NCI-H82 (cell line): ENCODE measurements at places on chromosomes 12 and 14.

GRCh38 chr12:4281173-4281654 lies 7.7 kb downstream of the CCND2 start:
- no peak for DNase-seq

DNA sequence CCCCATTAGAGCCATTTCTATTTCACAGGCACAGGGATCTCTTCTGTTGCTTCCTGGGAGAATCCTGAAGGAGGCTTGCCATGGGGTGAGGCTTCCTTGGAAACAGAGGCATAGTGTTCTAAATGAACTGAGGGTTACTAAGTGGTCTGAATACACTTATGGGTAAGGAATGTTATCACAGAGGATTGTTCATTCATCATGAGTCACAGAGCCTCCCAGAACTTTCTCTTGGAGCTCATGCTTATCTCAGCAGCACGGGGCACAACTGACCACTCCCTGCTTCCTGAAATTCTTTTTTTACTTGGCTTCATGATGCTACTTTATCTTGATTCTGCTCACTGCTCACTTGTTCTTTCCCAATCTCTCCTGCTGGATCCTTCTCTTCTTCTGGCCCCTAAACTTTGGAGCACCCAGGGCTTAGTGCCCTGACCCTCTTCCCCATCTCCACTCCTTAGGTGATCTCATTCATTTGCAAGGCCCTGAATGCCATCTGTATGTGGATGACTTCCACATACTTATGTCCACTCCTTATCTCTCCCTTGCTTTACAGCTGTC lies 57.9 kb downstream of the ANO6 start:
- DNase-seq = no peak

DNA sequence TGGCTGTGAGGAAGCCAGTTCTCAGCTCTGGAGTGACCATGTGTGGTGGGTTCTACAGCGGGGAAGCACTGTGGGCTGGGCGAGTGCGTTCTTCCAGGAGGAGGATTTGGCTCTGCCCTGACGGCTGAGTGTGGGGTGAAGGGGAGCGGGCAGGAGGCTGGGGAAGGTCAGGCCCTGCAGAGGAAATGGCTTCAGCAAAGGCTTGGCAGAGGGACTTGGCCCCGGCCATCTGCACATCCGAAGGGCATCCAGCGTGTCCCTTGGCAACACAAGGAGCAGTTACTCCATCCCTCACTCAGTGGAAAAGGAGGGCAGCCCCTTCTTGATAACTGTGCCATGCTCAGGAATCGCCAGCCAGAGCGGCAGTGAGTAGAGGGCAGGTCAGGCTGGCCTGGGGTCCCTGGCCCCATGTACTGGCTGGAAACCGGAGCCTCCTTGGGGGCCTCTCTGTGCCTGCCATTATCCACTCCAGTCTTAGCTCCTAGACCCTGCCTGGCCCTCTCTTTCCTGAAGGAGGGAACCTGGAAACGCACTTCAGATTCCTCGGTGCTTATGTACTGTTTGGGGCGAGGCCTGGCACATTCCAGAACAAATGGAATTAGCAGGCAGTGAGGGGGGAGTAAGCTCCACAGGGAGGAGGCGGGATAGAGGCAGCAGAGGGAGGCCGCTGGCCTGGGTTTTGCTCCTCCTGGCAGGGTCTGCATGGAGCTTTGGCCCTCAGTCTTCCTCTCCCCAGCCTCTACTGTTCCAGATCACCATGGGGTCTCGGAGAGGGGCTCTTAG lies 133.6 kb upstream of the NCOR2 start:
- peak; percentile 49 for DNase-seq

- no peak for DNase-seq
Observed at GRCh38 chr14:75909630-75910029, 72.2 kb downstream of the TGFB3 start.

DNA sequence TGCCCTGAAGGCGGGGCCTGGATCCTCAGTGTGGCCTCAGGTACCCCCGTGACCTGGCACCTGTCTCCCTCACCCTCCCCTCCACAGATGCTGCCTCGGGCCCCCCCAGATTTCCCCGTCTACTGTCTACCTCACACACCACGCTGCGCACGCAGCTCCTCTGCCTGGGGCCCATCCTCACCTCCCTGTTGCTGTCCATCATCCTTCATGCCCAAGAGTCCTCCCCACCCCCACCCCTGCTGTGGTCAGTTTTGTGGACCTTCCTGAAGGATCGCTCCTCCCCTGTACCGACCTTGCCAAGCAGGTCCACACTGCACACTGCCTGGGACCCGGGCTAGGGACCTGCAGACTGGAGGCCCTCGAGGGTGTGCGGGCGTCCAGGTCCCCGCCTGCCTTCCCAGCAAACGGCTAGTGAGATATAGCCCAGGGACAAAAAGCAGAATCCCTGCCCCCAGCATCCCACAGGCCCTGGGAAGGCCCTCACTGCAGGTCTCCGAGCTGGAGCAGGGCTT lies 197.4 kb upstream of the DIO3 start:
- no peak for DNase-seq

DNA sequence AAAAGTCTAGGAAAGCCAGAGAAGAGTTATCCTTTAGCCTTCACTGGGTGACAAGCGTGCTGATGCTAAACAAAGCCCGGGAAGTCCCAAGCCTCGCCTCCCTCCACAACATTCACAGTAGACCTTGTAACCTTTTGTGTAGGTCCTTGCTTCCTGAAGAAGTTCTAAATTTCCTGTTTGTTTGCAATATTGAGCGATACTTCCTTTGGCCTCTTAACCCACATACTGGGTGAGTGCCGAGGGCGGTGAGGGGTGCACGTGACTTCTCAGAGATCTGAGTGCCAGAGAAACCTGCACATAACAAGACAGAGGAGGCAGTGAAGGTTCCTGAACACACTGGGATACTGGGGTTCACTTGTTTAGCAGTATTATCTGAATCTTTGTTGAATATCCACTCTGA lies 134.3 kb downstream of the PLXNC1 start:
- no peak for DNase-seq

DNA sequence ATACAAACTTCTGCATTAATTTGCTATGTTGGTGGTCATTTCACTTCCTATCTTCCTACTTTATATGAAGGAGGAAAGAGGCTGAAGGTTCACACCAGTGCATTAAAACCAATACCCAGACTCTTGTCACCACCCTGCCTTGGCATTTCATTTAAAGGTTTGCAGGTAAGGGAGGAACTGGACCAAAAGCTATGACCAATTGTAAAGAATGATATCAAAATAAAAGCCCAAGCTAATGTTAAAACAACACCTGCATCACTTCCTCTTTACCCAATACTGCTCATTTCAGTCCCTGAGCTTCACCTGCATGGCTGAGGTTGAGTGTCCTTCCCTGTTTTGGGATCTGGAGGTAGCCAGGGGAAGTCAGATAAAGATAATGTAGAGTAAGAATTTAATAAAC lies 47.2 kb upstream of the TMEM233 start:
- no peak for DNase-seq
